ENCODE measurements at places on chromosomes 7 and 10.

DNA sequence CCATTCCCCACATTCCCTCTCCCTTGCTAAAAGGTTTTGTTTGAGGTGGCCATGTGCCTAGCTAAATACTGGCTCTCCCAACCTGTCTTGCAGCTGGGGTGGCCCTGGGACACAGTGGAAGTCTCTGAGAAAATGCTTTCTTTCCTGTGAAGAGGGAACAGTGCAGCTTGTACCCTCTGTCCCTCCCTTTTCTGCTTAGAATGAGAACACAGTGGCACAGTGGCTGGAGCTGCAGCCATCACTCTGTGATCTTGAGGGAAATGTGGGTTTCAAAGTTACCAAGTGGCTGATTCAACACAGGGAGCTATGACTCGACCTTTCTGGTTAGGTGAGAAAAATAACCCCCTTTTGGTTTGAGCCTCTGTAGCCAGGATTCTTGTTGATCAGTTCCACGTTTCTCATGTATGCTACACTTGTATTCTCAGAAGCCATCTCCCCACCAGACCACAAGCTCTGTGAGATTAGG, 62.7 kb upstream of the CARD11 start:
- DNase-seq, result no peak

GRCh38 chr7:125423458-125424155, 494.0 kb upstream of the POT1 start:
- no peak for DNase-seq

GRCh38 chr10:11026773-11027172, 9.1 kb downstream of the CELF2 start:
- DNase-seq, result no peak

DNA sequence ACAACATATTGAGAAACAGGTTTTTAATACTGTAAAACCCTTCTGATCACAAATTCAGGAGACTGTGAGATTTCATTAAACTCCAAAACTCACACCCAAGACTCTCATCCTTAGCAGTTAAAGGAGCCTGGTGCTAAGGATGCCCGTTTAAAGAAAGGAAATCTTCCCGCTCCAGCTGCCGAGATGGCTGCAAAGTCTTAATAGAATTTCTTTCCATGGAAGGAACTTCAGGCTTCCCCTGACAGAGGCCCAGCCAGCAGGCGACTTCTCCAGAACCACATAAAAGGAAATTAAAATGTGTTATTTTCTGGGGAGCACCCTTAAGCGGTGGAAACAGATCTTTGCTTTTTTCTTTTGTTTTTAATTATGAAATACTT, 104.7 kb upstream of the CHST15 start:
- no peak for DNase-seq

GRCh38 chr7:27187475-27188385, 2.7 kb upstream of the HOXA11 start:
- peak; percentile 46 for DNase-seq

GRCh38 chr7:82741493-82741892, 297.9 kb upstream of the CACNA2D1 start:
- DNase-seq, result no peak

DNA sequence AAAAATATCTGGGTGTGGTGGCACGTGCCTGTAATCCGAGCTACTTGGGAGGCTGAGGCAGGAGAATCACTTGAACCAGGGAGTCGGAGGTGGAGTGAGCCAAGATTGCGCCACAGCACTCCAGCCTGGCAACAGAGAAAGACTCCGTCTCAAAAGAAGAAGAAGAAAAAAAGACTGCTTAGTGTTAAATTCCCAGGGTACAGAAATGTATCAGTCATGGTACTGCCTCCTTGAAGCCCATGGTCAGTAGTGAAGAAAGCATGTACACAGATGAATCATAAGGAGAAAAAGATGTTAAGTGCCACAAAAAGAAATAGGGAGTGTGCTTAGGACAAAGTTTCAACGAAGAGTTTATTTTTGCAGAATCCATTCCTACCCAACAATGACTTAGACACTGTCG, 62.5 kb upstream of the KMT2E start:
- no peak for DNase-seq

DNA sequence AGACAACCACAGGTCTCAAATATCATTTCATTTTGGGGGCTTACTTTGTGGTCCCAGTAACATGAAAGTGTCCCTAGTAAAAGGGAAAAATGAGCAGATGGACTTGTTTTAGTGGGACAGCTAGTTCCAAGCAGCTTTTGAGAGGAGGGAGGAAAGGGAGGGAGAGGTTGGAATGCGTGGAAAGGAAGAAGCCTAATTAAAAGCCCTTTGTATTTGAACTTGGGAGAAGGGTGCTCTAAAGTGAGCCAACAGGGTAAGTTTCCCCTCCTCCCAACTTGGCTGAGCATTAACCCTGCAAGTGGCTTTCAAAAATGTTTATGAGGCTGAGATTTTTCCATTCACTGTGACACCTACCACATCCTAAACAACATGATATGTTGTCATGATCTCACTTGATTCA, 38.8 kb upstream of the LYZL1 start:
- no peak for DNase-seq

GRCh38 chr7:80087771-80088170, 46.9 kb upstream of the GNAI1 start:
- DNase-seq, result no peak

GRCh38 chr10:19048891-19049290, 290 bp downstream of the MALRD1 start:
- DNase-seq, result no peak

Data from nephron progenitor cell (in vitro differentiated cells).